HAP-1 (cell line): ENCODE measurements at places on chromosomes 3 and 15.
A peak's percentile ranks its signal among the peaks of the same experiment; 100 is the strongest.

GRCh38 chr3:81716870-81717509 is 44.5 kb downstream of the GBE1 start:
- DNase-seq: no peak

GRCh38 chr15:31480356-31481025 is 153.9 kb downstream of the KLF13 start:
- DNase-seq: no peak

DNA sequence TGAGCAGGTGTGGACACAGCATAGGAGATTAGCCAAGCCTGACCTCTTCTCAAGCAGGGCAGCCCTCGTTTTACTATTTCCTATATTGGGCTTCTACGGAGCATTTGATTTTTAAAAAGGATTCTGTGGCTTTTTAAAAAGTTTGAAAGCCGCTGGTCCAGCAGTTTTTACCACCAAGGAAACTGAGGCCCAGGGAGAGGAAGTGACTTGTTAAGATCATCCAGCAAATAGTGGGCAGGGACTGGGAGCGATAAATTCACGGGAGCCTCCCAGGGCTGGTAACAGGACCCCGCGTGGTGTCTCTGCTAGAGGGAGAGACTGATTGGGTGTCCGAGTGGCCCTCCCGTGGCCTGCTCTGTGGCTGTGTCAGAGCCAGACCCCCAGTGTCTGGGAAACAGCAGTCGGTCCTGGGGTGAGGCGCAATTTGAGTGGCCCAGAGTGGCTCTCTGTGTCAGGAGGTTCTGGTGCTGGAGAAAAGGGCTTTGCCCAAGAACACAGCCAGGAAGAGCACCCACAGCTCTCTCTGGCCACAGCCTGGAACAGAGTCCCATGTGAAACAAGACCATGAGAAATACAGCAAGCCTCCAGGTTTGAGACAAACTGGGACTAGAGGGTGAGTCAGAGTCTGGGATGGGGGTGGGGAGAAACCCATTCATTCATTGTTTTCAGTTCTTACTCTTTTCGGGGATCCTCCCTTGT is 4.2 kb downstream of the FURIN start:
- no peak for DNase-seq

DNA sequence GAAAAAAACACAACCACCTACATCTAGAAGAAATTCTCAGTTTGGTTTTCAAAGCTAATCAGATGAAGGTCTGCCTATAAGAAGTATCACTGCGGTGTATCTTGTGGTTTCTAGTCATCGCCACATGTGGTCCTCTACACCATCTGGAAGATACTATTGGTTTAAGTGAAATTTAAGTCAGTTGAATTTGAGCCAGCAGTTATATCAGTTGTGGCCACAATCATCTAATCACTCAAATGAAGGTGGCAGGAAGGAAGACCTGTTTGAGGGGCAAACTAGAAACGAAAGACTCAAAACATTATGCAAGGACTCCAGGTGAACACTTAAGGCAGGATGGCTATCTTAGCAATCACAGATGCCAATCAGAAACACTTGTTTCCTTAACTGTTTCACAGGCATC is 48.7 kb downstream of the ETV5 start:
- no peak for DNase-seq

DNA sequence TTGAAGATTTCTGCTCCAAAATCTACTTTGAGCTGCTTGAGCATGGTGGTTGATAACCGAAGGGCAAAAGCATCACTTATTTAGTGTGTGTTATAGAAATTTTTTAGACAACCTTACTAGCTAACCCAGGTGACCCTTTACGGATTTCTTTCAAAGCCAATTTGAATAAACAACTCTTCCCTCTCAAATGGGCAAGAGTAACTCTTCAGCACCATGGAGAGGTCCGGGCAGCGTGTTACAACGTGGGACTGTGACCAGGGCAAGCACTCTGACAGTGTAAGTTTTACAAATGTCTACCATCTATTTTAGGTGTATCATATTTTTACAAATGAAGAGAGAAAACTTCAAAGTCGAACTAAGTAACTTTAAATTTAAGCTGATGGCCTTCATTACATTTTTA is 471.8 kb downstream of the MFSD1 start:
- DNase-seq: peak; percentile 74

GRCh38 chr3:99516936-99517335 is 121.5 kb upstream of the COL8A1 start:
- DNase-seq: no peak

- DNase-seq: no peak
Measured at GRCh38 chr3:5079761-5080160, 42.3 kb upstream of the ARL8B start.

DNA sequence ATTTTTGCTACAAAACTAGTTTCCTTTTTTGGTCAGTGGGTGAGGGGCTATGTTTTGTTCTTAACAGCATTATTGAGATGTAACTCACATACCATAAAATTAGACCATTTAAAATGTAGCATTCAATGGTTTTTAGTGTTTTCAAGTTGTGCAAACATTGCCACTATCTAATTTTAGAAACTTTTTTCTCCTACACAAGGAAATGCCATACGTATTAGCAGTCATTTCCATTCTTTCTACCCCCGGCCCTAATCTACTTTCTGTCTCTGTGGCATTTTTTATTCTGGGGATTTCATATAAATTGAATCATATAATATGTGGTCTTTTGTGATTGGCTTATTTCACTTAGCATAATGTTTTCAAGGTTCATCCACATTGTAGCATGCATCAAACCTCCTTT is 55.0 kb upstream of the TIPARP start:
- DNase-seq: no peak

- no peak for DNase-seq
Measured at GRCh38 chr15:92336419-92336987, 57.2 kb upstream of the ST8SIA2 start.

DNA sequence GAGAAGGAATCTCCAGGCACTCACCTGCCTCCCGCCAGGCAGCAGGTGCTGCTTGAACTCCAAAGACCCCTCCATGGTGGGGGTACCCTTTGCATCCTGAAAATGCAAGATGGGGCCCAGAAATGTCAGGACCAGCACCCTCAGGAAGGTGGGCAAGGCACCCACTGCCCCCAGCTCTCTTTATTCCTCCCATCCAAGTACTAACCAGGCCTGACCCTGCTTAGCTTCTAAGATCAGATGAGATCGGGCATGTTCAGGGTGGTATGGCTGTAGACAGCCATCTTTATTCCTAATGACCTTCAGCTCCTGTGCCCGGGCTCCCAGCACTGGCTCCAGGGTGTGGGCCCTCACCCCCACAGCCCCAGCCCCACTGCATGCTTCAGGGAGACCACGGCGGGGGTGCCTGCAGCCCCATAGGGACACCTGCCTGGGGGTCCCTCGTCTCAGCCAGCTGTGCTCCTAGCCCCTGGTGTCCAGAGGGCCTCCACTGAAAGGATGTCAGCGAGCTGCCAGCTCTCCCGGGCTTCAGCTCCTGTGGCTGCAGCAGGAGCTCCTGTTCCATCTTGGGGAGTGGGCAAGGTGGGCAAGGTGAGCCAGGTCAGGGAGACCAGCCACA is 13.2 kb downstream of the PLA2G4B start:
- DNase-seq: no peak

GRCh38 chr3:124246949-124247348 is 255.0 kb upstream of the ROPN1 start:
- peak; percentile 37 for DNase-seq

DNA sequence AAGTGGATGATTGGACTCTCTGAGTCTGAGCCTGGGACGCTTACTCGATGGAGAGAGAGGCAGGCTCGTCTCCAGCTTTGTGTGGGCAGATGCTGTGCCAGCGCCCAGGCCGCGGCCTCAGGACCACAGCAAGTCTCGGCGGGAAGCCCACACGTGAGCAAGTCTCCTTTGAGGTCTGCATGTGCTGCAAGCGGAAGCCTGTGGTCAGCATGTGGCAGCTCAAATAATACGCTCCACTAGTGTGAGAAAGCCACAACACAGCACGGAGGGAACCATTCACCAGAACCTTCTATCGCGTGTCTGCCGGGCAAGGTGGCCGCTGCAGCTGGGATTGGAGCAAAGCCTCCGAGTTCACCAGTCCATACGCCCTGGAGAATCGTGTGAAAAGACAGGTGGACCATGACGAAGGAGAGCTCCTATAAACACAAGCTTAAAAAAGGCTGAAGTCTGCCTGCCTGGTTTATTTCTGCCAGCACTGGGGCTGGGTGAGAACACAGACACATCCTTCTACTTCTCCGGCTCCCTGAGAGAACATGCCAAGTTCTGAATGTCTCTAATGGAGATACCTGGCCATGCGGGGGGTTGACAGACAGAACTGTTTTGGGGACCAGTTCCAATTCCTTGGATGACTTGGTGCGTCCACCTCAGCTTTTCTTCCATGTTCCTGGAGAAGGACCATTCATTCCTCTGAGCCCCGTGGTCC is 82.0 kb upstream of the LRIG1 start:
- DNase-seq: no peak

GRCh38 chr3:115834068-115834467 is 210.8 kb downstream of the GAP43 start:
- DNase-seq: no peak

GRCh38 chr3:185473290-185473815 is 25.5 kb downstream of the TMEM41A start:
- DNase-seq: no peak

GRCh38 chr15:77099741-77100463 is 29.0 kb upstream of the TSPAN3 start:
- DNase-seq: no peak

- DNase-seq: no peak
Measured at GRCh38 chr3:50371133-50371685, 11.9 kb upstream of the TMEM115 start.
